ENCODE measurements at places on chromosomes 13 and 19.
A peak's percentile ranks its signal among the peaks of the same experiment; 100 is the strongest.

- no peak for DNase-seq
Observed at GRCh38 chr13:82675024-82675423, 1207.2 kb downstream of the SLITRK1 start.

DNA sequence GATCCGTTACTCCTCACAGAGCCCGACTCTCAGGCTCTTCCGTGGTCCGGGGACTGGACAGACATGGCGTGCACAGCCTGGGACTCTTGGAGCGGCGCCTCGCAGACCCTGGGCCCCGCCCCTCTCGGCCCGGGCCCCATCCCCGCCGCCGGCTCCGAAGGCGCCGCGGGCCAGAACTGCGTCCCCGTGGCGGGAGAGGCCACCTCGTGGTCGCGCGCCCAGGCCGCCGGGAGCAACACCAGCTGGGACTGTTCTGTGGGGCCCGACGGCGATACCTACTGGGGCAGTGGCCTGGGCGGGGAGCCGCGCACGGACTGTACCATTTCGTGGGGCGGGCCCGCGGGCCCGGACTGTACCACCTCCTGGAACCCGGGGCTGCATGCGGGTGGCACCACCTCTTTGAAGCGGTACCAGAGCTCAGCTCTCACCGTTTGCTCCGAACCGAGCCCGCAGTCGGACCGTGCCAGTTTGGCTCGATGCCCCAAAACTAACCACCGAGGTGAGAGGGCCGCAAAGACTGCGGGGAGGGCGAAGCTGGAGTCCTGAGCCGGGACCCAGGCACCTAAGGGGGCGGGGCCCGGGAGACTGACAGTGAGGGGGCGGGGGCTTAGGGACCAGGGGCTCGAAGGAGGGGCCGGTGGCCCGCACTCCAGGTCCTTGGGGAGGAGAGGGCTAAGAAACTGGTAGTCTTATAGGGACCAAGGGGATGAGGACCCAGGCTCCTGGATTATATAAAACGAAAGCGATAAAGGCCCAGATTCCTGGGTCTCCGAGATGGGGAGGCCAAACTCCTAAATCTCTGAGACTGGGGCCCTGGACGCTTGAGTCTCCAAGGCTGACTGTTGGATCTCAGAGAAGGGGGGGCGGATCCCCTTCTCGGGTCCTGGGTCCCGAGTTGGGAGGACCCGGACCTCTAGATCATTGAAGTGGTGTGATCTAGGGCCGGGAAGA lies 2.0 kb downstream of the ETV2 start:
- DNase-seq = peak; percentile 81

- DNase-seq = no peak
Observed at GRCh38 chr13:49256841-49257240, 9.1 kb downstream of the CDADC1 start.

DNA sequence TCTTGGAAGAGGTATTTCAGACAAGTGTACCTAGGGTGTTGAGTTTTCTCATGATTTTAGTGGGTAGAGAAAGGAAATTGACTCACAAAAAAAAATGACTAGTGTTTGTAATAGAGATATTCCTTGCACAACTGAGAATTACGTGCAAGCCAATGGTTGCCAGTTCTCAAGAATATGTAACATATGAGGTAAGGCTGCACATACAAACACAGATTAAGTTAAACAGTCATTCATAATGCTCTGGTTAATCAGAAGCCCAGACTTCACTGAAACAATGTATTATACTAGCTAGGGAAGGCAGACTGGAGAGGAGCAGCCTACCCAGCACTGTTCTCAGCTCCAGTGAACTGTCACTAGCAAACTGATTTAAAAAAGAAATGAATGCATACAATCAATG lies 418.3 kb downstream of the DIAPH3 start:
- DNase-seq = no peak

GRCh38 chr19:19382118-19382517 lies 23.4 kb upstream of the GATAD2A start:
- DNase-seq = no peak

GRCh38 chr13:79374578-79374977 lies 31.5 kb downstream of the RBM26 start:
- no peak for DNase-seq

GRCh38 chr19:1715540-1715939 lies 37.8 kb upstream of the ONECUT3 start:
- no peak for DNase-seq

- DNase-seq = no peak
Observed at GRCh38 chr13:45873491-45874325, 22.2 kb upstream of the SIAH3 start.

DNA sequence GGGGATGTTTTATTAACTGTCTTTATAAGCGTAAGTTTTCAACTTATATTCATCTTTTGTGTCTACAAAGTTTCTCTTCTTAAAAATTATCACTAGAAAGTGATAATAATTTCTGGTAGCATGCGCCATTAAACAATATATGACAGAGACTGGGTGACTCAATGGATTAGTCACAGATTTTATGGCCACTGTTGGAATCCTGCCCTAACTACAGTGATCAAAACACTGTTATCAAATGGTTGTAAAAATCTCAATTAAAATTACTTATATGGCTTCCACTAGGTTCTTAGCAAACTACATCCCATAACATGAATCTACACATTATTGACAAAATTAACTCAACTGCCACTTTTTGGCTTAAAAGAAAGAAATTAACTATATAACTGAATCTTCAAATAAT lies 350.0 kb downstream of the DACH1 start:
- no peak for DNase-seq

DNA sequence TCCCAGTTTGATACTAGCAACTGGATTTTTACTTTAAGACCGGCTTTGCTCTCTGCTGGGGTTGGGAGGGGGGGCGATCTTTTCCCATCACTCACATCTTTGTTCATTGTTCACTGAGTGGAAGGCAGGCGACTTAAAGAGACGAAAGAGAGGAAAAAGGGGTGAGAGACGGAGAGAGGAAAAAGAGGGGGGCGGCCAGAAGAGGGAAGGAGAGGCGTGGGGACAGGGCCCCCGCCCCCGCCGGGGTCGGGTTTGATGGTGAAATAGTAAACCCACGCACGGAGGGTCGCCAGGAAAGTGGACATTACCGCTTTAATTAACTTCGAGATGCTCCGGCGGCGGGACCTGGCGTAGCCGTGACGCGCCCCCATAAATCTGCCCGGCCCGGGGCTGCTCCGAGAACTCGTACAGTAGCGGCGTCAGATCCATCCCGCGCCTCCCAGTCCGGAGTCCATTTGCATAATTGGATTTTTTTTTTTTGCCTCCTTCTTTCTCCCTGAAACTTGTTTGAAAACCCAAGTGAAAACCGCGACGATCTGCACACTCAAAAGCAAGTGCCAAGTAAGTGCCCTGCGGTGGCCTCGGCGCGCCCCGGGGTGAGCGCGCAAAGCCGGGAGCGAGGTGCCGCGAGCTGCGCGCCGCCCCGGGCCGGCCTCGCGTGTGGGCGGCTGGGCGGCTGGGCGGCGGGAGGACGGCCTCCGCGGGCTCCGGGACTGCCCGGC lies 143.9 kb upstream of the ZNF536 start:
- DNase-seq = no peak
